Activated T-cell treated with anti-CD3 and anti-CD28 coated beads for 4 hours (primary cell): ENCODE measurements at places on chromosomes 2 and 18.

DNA sequence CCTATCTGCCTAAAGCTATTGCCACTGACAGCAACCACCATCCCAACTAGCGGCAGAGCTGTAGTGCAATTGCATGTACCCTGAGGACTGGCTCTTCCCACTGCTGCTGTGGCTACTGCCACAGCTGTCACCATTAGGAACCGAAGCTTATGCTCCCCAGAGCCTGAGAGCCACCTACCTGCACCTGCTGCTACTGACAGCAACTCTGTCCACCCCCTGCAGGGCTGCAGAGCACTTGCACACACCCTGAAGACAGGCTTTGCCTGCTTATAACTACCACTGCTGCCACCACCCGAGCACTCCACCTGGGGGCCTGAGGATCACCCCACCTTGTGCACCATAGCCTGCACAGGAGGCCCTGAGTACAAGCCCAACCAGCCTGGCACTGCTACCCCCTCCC, 217.6 kb upstream of the FOSL2 start:
- no peak for DNase-seq

DNA sequence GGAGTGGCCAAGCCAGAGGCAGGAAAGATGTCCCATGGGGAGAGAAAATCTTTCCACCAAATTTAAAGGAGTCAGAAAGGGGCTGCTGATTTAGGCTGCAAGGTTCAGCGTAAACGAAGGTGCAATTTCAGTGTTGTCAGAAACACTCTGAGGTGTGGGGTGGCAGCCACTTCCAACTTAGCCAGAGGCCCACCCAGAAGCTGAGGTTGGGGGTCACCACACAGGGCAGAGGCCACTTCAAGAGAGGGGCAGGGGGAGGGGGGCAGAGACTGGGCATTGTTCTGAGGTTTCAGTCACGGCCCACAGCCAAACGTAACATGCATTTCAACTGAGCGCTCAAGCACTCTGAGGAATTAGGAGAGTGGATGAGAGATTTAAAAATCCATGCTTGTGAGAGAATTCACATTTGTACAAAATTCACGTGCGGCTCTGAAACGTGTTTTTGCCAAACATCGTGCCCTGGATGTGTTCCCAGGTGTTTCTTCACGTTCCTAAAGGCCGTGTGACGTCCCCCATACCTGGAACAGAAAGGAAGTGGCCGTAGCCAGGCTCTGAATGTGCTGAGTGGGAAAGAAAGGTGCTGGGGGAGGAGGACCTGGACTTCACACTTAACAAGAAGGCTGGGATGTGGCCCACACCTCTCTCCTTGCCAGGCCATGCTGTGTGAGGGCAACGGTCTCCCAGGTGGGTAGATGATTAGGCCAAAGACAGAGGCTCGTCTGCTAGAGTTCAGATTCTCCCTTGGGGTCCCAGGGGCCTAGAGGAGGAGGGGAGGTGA, 19.5 kb upstream of the BOK start:
- DNase-seq: no peak

DNA sequence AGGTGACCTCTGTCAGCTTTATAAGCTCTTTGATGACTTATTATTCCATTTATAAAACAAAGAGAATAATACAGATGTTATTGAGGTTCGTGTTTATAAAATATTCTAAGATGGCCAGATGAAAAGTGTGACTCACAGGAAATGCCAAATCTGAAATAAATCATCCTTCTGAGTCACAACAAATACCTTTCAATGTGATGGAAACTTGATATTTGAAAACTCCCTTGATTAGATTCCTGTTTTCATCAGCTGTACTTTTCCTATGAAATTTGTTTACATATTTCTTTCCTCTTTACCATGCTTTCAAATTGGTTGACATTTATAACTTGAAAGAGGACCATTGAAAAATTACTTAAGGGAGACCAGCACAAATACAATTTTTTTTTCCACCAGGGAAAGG, 30.6 kb upstream of the PPP1R1C start:
- no peak for DNase-seq

GRCh38 chr2:46325182-46325928, 28.1 kb downstream of the EPAS1 start:
- DNase-seq: no peak

GRCh38 chr18:54945576-54946125, 13.6 kb downstream of the CCDC68 start:
- DNase-seq: no peak

DNA sequence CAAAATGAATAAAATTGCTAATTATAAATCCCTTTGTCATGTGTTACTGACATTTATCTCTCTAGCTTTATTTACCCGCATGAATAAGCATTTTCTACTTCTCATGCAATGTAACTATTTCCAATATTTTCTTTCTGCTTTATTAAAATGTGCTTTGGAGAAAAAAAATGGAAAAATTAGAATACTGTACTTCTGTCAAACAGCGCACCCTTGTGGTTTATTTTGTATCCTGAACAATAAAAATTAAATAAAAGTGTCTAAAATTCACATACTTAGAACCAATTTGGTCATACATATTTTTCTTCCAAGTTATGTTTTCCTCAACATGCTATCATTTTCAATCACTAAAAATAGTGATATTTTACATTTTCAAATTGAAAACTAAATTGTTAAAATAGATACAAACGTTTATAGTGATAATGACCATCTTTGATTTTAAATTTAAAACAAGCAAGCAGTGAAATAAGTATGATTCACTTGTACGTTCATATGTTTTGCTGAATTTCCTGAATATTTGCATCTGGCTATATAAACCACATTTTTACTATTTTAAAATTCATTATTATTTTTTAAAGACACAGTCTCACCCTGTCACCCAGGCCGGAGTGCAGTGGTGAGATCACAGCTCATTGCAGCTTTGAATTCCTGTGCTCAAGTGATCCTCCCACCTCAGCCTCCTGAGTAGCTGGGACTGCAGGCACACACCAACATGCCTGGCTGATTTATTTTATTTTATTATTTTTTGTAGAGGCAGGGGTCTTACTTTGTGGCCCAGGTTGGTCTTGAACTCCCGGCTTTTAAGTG, 95.9 kb upstream of the GRB14 start:
- DNase-seq: no peak

GRCh38 chr18:47254341-47254939, 3.0 kb upstream of the SKOR2 start:
- no peak for DNase-seq

DNA sequence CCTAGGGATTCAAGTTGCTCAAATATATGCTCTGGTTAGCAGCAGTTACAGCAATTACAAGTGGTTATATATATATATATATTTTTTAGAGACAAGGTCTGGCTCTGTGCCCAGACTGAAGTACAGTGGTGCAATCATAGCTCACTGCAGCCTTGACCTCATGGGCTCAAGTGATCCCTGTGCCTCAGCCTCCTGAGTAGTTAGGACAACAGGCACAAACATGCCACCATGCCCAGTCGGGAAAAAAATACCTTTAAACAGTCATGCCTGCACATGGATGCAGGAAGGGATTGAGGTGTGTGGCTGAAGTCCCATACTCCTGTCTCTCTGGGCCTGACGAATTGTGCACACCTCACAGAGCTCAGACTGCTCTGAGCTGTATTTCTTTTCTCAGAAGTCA, 19.6 kb upstream of the DNAH7 start:
- DNase-seq: no peak

GRCh38 chr2:84652431-84652830, 136.1 kb downstream of the DNAH6 start:
- DNase-seq: no peak

- DNase-seq: peak; percentile 62
Measured at GRCh38 chr2:127415593-127416505, 2.4 kb upstream of the PROC start.

DNA sequence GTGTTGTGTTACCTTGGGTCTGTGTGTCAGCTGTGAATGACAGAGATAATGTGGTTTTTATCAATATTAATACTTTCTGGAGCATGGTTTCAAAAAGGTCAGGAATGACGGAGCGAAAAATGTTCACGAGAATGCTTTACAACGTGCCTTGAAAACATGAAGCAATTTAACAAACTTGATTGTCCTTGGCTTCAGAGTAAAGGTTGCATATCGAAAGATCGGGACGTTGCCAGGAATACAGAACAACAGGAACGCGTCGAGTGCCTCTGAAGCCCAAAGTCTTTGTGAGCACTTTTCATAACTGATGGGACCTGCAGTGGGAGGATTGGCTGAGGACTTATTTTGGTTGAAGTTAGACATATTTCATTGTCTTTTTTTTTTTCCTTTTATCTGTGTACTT, 206.1 kb downstream of the ZNF407 start:
- no peak for DNase-seq

- no peak for DNase-seq
Measured at GRCh38 chr2:79941179-79941578, 363.4 kb downstream of the LRRTM1 start.

GRCh38 chr2:107376909-107377308, 449.8 kb upstream of the RGPD4 start:
- DNase-seq: no peak

GRCh38 chr2:195333869-195334268, 323.2 kb upstream of the SLC39A10 start:
- DNase-seq: no peak

DNA sequence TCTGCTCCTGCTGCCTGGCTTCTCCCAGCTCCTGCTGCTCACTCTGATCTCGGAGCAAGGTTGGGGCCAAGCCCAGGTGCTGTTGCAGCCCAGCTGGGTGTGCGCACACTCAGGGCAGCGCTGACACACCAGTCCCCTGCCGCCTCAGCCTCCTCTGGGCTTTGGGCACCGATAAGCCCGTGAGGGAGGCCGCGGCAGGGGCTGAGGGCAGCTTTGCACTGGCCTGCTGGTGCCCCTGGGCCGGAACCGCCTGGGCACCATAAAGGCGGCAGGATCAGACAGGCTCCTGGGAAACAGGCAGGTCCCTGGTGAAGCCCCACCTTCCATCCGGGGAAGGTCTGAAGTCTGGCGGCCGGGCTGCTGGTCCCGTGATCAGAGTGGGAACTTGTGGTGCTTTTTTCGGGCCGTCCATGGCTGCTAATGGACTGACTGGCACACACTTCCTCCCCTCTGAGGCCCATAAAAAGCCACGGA, 14.1 kb upstream of the EML6 start:
- DNase-seq: no peak

GRCh38 chr2:241180495-241180894, 8.0 kb upstream of the ANO7 start:
- no peak for DNase-seq

DNA sequence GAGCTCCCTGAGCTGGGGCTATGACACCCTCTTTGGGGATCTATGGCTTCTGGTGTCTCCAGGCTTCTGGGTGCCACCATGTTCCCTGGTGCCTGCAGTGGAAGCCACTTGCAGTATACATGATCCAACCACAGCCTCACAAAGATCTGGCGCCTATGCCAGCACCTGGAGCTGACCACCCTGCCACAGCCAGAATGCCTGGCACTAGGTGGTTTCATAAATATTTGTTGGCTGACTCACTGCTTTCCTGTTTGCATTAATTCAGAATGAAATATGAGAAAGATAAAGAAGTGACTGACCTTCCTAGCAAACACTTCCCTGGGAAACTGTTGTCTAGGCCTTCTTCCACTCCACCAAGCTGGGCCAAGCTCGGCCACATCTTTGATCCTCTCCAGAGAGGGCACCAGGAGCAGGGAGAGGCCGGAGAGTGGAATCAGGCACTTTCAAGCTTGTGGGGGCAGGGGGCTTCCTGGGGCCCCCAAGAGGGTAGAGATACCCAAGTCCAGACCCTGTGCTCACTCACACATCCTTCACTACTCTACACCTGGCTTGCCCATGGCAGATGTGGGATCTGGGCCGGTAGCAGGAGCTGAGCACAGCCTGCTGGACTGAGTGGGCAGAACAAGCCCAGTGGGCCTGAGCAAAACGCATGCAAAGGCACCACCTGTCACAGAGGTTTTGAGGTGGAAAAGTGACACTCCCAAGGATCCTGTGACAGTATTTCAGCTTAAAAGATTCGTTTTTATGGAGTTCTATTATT, 565.7 kb downstream of the SLC4A3 start:
- DNase-seq: no peak

DNA sequence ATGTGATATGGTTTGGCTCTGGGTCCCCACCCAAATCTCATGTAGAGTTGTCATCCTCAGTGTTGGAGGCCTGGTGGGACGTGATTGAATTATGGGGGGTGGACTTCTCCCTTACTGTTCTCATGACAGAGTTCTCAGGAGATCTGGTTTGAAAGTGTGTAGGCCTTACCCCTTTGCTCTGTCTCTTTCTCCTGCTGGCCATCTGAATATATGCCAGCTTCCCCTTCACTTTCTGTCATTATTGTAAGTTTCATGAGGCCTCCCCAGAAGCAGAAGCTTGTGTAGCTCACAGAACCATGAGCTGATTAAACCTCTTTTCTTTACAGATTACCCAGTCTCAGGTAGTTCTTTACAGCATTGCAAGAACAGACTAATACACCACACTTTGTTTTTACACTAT, 222.3 kb downstream of the DOK6 start:
- DNase-seq: no peak

DNA sequence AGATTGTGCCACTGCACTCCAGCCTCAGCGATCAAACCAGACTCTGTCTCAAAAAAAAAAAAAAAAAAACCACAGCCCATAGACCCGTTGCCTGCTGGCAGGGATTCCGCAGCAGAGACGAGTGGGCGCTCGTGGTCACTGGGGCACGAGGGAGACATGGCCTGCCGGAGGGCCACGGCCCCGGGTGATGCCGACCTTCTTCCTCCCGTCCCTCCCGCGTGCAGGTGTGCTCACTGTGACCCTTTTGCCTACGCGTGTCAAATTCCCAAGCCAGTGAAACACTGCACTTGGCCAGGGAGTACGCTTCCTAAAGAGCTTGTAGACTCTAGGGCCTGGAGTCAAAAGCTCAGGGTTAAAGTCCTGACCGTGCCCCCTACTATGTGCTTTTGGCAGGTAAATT, 397.6 kb upstream of the MYT1L start:
- DNase-seq: no peak

DNA sequence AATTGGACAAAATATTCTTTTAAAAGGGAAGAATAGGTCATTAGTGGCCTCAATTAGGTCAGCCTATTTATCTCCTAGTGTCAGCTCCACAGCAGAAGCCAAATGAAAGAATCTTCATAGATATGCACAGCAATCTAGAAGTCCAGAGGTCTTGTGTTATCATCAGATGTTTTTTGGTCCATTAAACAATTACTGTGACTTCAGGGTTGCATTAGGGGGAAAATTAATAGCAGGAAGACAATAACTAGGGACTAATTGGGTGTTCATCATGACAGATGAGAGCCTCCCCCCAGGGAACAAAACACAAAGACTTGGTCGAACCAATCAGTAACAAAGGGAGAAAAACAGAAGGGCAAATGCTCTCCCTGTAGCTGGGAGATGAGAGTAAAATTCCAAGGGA, 264.7 kb downstream of the PTH2R start:
- no peak for DNase-seq

DNA sequence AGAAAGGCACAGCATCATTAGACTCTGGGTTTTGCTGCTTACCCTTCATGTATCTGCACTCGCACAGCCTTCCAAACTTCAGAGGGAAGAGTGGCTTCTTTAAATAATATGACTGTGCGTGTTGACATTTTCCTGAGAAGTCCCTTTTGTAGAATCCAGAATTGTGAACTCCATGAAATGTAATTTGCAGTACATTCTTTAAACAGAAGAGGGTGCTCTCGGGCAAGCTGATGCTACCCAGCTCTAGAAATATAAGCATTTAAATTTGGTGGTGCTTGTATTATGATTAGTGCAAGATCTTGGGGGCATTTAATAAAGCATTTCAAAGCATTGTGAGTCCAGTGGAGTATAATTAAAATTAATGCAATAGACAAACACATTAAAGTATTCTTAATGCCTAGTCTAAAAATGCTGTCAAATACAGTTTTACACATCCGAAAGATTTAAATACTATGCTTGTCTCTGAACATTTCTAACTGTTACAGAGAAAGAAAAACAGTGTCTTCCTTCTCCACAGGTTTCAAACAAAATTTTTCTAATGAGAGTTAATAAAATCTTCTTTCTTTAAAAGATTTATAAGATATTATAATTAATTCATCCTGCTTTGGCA, 17.3 kb upstream of the GTF2A1L start:
- no peak for DNase-seq
